NCI-H510A (cell line): ENCODE measurements at places on chromosomes 4 and X.

DNA sequence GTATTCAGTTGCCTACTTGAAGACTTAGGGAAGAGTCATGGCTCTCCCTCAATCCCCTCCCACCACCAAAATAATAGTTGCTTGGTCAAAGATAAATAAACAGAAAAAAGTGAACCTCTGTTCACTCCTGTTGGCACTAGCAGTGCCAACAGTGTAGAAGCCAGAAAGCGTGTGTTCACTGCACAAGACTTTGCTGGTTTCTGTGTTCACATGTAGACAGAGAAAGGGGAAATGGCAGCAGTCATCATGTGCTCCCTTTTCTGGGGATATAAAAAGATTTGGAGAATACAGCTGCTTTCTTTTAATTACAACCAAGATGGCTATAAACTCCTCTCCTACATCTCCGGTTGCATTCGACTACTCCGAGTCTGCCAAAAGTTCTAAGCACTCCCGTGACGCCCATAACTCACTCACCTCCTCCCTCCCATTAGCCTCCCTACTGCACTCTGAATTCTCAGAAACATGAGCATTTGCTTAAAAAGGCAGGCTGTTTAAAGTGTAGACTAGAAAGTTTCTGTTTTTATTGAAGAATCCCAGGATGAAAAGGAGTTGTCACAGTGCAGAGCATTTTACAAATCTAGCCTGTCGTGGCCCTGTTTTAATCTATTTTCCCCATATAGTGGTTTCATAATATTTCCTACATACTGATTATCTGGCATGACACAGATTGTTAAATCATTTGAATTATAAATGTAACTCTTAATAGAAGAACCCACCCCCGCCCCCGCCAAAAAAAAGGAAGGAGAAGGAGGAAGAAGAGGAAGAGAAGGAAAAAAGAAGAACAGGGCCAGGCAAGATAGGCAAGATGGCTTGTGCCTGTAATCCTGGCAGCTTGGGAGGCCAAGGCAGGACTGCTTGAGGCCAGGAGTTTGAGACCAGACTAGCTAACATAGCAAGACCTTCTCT, 16.7 kb downstream of the LGI2 start:
- DNase-seq: no peak

- DNase-seq: no peak
Observed at GRCh38 chr4:93834249-93835066, 5.9 kb downstream of the ATOH1 start.

- no peak for DNase-seq
Observed at GRCh38 chr4:25088093-25088952, 57.6 kb upstream of the LGI2 start.

- DNase-seq: no peak
Observed at GRCh38 chr4:74410272-74410671, 34.7 kb upstream of the AREG start.

DNA sequence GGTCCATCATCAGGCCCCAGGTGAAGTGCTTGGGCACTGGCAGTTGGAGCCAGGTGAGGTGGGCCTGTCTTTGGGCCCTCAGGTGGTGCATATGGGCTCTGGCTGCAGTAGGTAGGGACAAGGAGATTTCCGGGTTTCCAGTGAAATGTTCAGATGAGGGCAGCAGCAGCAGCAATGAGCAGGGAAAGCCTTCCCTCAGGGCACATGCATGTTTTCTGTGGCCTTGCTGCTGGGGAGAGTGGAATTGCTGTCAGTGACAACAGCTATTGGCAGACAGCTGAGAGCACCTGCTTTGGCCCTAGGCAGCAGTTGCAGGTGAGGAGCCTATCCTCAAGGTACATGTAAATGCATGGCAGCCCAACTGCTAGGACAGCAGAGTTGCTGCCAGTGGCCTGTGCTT, 58.9 kb upstream of the QRFPR start:
- no peak for DNase-seq

DNA sequence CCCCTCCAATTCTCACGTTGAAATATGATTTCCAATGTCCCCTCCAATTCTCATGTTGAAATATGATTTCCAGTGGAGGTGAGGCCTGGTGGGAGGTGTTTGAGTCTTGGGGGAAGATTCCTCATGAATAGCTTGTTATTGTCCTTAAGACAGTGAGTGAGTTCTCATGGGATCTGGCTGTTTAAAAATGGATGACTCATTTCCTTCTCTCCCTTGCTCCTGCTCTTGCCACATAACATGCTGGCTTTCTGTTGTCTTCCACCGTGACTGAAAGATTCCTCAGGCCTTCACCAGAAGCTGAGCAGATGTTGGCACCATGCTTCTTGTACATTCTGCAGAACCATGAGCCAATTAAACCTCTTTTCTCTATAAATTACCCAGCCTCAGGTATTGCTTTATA, 346.8 kb upstream of the TECRL start:
- DNase-seq: no peak

GRCh38 chrX:111102636-111103035, 6.6 kb downstream of the PAK3 start:
- DNase-seq: no peak

- DNase-seq: no peak
Observed at GRCh38 chrX:153379508-153379907, 21.6 kb downstream of the PNMA6E start.

DNA sequence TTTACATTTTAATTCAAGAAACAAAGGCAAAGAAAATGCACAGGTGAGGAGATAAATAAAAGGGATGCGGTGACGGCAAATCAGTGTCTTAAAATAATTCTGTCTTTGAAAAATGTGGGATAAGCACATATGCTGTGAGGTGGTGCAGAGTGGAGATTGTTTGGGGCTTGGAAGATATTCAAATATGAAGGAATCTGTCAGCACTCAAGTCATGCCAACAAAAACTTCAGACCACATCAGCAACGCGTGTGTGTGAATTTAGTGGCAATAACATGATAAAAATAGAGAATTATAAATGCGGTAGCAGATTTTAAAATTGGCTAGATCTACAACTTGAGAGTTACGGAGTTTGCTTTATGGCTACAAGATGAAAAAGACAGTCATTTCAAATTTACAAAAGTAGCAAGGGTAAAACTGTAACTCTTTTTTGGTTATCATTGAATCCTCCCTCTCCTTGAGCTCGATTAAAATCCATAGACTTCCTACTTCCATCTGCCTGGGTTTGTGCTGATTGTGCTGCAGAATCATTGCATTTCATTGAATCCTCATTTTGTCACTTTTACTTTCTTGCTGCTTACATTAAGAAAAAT, 71.5 kb upstream of the VCX2 start:
- no peak for DNase-seq

DNA sequence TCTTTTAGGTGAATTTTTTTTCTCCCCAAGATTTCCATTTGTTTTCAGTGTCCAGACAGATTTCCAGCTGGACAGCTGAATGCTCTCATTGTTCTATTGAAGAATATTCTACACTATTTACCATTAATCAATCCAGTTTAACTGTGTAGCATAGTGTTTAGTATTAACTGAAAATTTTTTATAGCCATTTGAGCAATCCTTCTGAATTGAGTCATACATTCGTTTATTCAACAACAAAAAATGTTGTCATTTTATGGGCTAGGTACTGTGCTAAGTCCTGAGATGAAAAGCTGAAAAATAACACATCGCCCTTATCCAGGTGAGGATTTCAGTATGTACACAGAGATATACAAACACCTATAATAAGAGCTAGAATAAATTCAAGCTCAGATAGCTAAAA, 223.3 kb downstream of the COL25A1 start:
- DNase-seq: no peak
